ENCODE measurements at places on chromosomes 5 and 9.

GRCh38 chr9:115594557-115594956 is 476.6 kb upstream of the TNC start:
- DNase-seq, result no peak

GRCh38 chr9:138052635-138053320 is 175.2 kb downstream of the CACNA1B start:
- DNase-seq, result peak; percentile 4

GRCh38 chr5:51380603-51381207 is 2.5 kb upstream of the ISL1 start:
- DNase-seq, result peak; percentile 46

DNA sequence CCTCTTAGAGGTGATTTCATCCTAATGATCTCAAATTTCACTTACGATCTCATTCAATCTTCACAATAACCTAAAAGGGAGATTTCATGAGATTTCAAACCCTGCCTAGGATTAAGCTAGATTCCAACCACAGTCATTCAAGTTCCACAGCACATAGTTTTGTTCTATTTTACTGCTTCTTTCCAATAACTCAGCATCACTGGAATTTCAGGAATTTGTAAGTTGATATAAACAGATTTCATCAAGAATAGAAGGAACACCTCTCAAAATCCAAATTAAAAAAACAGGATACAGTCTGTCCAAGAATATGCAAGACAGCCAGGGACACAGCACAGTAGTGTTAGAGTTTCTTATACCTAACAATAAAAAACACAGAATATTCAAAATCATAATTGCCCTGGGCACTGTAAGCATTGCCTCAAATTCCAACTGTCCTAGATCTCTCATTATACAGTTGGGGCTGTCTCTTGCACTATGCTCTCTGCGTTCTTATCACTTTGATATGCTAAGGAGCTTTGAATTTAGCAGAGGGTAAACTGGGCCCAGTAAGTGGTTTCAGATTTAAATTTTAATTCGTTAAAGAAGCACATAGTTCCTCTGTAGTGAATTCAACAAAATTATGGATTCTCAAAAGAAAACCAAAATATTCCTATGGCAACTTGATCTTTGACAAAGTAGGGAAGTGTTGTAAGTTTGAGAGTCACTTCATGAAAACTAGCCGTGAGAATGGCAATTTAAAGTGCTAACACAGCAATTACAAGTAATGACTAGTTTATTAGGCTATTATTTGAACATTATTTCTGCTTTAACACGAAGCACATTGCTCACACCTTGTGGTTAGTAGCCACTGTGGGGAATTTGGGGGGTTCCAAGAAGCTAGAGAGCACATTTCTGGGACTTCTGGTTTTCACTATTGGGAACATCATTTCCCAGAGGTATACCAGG is 478.6 kb upstream of the C9orf72 start:
- no peak for DNase-seq

DNA sequence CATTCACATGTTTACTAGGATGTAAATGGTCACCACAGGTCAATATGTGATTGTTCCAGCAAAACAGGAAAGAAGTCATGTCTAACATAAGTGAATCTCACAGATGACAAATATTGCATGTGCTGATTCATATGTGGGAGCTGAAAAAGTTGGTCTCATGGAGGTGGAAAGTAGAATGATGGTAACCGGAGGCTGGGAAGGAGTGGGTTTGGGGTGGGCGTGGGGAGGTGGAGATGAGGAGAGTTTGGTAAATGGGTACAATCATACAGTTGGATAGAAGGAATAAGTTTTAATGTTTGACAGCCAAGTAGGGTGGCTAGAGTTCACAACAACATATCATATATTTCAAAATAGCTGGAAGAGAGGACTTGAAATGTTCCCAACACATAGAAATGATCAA is 83.8 kb upstream of the RANBP3L start:
- no peak for DNase-seq

DNA sequence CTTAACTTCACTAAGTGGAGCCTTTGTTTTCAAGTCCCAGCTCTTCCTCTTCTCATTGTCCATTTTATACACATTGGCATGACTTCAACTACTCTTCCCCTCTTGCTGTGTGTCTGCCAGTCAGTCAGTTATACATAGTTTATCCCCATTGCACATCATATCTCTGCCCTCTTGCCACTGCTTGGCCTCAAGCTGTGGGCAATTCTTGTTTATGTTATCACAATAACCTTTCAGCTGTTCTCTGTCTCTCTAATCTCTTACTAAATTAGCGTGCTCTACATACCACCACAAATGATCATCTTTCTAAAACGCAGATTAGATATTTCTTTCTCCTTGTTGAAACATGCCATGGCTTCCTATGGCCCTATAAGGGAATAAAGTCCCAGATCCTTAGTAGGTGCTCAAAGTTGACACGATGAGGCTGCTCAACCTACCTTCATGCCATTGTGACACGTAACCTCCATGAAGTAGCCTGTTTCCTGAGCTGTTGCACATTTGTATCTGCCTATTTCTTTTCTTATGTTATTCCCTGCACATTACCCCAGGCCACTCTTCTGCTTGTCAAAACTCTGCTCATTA is 239.3 kb downstream of the GAS1 start:
- no peak for DNase-seq

GRCh38 chr5:34715711-34716110 is 59.6 kb downstream of the RAI14 start:
- DNase-seq, result no peak

GRCh38 chr9:278651-279050 is 64.0 kb downstream of the DOCK8 start:
- DNase-seq, result no peak

GRCh38 chr5:15526413-15526812 is 26.4 kb downstream of the FBXL7 start:
- peak; percentile 24 for DNase-seq

DNA sequence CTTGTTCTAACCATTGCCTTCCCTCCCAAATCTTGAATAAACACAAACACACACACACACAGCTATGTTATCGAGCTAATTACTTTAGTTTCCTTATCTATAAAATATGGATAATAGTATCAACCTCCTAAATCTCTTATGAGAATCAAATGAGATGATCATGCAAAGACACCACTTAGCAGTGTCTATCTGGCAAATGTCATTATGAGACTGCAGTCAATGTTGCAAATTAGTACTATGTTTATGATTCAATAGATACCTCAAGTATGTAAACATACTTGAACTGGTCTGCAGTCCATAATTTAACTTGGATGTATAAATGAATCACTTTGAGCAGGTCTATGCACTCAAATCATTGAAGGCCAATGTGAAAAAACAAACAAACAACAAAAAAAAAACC is 22.2 kb upstream of the ERAP2 start:
- DNase-seq, result no peak

- DNase-seq, result no peak
Observed at GRCh38 chr9:133389025-133389557, 12.9 kb downstream of the STKLD1 start.

DNA sequence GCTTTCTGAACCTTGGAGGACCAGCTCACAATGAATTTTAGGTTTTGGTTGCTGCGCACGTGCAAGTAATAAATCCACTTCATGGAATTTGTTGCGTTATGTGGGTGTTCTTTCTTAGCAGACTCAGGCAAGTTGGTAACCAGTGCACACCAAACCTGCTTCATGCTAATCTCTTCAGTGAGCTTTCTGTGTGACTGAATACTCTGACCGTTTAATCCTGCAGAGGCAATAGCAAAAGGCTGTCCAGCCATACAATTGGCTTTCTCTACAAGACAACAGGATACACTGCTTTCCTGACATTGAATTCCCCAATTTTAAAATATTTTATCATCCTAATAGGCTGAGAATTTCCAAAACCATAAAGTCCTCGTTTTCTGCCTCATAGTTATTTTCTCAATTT is 10.3 kb downstream of the UGT3A2 start:
- no peak for DNase-seq

GRCh38 chr9:124375726-124376125 is 39.5 kb downstream of the PSMB7 start:
- DNase-seq, result no peak

- DNase-seq, result no peak
Observed at GRCh38 chr9:1939466-1939865, 75.7 kb upstream of the SMARCA2 start.

DNA sequence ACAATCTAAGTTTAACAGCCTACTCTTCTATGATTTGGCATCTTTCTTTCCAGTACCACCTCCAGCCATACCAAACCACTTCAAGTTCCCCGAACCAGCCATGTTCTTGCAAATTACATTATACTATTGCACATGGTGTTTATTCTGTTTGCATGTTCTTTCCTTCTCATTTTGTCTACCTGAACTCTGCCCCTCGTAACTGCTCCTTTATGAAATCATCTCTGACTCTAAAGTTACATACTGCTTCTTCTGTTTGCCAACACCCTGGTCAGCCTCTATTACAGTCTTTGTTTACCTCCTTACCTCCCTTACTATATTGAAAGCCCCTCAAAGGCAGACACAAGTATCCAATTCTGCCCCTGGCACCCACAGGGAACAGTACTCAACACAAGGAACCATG is 6.0 kb downstream of the PPP6C start:
- DNase-seq, result no peak

- DNase-seq, result peak; percentile 80
Observed at GRCh38 chr5:135834639-135835529, at the start of gene SLC25A48. TSS of gene SLC25A48 (plus strand) at chr5:135834663. CDS start at chr5:135834848, 185 bp downstream.

- DNase-seq, result no peak
Observed at GRCh38 chr5:174596429-174596828, 128.0 kb upstream of the MSX2 start.

- peak; percentile 59 for DNase-seq
Observed at GRCh38 chr9:6956879-6957278, 199.1 kb downstream of the KDM4C start.

DNA sequence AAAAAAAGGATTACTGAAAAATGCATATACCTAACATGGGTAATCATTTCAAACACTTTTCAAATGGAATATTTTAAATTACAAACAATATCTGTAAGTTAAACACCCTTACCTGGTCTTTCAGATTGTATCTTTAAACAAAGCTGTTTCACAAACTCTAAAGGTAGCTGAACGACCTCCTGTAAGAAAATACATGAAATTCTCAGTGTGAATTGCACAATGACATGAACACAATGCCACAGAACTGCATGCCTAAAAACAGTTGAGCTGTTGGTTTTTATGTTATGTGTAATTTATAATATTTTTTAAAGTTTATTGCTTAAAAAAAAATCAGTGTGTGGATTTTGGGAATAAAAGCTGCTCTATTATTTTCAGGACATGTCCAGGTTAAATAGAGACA is 17.5 kb downstream of the IPPK start:
- no peak for DNase-seq

DNA sequence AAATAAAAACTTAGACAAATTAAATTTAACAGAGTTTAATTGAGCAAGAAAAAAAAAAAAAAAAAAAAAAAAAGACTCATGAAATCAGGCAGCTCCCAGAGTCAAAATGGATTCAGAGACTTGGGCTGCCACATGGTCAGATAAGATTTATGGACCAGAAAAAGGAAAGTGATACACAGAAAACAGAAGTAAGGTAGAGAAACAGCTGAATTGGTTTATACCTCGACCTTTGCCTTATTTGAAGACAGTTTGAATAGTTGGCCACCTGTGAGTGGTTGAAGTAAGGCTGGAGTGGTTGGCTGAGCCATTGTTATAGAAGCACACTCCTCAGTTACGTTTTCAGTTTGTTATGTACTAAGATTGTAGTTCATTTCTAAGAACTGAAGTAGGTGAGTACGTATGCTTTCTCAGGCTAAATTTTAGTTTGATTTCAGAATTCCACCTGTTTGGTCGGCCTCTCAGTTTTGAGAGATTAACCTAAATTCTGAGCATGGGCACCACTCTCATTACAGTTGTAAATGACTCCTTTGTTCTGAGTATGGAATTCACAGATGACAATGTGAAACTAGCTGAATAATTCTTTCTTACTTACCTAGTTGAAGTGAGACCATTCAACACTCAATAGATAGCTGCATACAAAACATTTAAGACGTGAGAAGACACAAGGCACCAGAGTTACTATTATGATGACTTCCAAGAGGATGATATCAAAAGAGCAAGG is 149.0 kb downstream of the AOPEP start:
- no peak for DNase-seq

DNA sequence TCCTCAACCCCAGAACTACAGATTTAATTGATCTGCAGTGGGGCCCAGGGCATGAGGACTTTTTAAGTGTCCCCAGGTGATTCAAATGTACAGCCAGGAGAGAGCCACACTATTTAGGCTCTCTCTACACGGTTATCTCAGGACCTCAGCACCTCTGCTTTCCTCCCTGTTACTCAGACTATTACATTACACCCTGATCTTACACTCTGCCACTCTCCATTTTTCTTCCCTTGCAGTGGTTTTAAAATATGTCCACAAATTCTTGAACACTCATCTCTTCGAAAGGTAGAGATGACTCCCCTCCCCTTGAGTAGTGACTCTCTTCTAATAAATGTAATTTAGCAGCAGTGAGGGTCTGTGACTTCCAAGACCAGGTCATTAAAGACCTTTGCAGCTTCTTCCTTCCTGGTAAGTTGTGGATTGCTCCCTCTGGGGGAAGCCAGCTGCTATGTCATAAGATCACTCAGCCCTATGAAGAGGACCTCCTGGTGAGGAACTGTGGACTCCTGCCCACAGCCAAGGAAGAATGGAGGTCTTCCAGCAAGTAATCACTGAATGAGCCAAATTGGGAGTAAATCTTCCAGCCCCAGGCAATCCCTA is 87.5 kb upstream of the SSBP2 start:
- DNase-seq, result no peak

- no peak for DNase-seq
Observed at GRCh38 chr9:83707518-83707767, 315 bp downstream of the UBQLN1 start.

DNA sequence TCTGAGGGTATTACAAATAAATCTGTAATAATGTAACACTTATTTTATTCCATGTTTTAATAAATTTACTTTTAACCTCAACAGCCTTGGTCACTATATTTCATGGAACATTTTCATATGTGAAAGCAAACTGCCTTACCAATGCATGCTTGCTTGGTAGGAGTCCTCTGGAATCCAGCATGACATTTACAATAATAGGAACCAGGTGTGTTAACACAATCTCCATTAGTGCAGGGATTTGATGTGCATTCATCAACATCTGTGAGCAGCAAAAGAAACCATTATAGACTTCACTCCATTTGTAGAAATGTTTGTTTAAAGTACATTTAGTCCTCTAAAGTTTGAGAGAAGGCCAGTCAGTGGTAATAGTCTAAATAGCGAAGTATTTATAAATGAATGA is 159.4 kb downstream of the FBN2 start:
- DNase-seq, result no peak

DNA sequence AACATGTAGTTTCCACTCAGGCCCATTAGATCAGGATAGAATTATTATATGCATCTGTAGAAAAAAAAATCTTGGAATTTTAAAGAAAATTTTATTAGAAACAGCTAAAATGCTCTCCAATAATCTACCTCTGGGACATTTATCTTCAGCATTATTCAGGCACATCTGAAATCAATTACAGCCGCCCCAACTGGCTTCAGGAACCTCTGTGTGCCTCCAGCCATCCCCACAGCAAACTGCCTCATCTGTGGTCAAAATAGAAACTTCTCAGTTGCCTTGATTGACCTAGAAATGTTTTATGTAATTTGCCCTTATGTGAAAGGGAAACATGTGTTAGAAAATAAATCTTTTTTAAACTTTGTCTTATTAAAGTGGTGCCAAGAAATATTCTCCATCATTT is 120.1 kb upstream of the LPAR1 start:
- peak; percentile 30 for DNase-seq
